ENCODE measurements at places on chromosomes 13 and 19.

- H3K27ac ChIP-seq, result peak overlapping the region; percentile 97
- H3K4me1 ChIP-seq, result peaks cover 52% of the 10 kb centered on the region
- H3K36me3 ChIP-seq, result peaks cover 50% of the 10 kb centered on the region
- H3K4me3 ChIP-seq, result peak overlapping the region; percentile 94
These were observed 1.2 kb downstream of the LSM4 start for GRCh38 chr19:18321734-18322102.

- H3K27ac ChIP-seq, result no peak overlapping the region
- H3K4me3 ChIP-seq, result no peak overlapping the region
- H3K27me3 ChIP-seq, result peaks cover 2% of the 10 kb centered on the region
- DNase-seq, result no peak
- no peaks in the 10 kb centered on the region for H3K36me3 ChIP-seq
- no peaks in the 10 kb centered on the region for H3K4me1 ChIP-seq
These were observed 15.8 kb upstream of the SPRYD7 start for GRCh38 chr13:49951754-49952535.

- H3K4me3 ChIP-seq, result no peak overlapping the region
- no peaks in the 10 kb centered on the region for H3K4me1 ChIP-seq
- no peak overlapping the region for H3K27ac ChIP-seq
- DNase-seq, result no peak
These were observed 54.4 kb downstream of the ERCC5 start for GRCh38 chr13:102900193-102900608.

DNA sequence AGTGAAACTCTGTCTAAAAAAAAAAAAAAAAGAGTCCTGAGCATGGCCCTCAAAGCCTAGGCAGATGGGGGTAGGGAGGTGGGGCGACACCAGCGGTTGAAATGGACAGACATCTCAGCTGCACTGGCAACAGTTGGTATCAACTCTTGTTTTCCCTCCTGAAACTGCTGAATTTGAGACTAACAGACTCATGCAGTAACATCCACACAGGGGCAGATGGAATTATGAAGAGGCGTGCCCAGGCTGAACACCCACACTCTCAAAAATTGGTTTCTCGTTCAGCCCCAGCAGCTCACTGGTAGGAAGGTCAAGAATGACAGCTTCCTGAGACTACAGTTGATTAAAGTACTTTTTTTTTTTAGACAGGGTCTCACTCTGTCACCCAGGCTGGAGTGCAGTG lies 24.1 kb downstream of the PBX4 start:
- peaks cover 59% of the 10 kb centered on the region for H3K36me3 ChIP-seq
- H3K27ac ChIP-seq, result peak overlapping the region; percentile 93
- H3K4me1 ChIP-seq, result peaks cover 64% of the 10 kb centered on the region
- no peak for DNase-seq

- no peaks in the 10 kb centered on the region for H3K27me3 ChIP-seq
- peaks cover 18% of the 10 kb centered on the region for H3K36me3 ChIP-seq
- H3K4me1 ChIP-seq, result peaks cover 34% of the 10 kb centered on the region
- H3K27ac ChIP-seq, result no peak overlapping the region
- no peak for DNase-seq
- H3K4me3 ChIP-seq, result no peak overlapping the region
These were observed 46.8 kb downstream of the KLF12 start for GRCh38 chr13:74087357-74087756.

GRCh38 chr19:48698046-48698445 lies 2.3 kb downstream of the FUT2 start:
- H3K36me3 ChIP-seq, result no peaks in the 10 kb centered on the region
- no peak overlapping the region for H3K4me3 ChIP-seq
- no peaks in the 10 kb centered on the region for H3K4me1 ChIP-seq
- H3K27me3 ChIP-seq, result peaks cover 13% of the 10 kb centered on the region
- H3K27ac ChIP-seq, result no peak overlapping the region

DNA sequence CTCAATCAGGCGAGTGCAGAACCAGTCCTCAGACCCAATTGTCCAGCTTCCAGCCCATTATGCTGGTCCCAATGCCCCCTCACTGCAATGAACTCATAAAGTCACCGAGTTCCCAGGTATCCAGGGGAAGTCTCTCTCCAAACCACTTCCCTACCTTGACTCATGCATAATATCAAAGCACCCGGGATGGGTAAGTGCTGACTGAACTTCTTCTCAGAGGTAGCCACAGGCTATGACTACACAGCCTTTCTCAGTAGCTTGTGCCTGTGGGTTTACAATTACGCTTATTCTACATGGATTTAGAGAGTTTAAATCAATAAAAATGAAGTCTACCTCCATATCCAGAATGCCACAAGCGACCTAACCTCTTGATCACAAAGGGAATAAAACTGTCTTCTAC lies 1.7 kb upstream of the C13orf42 start:
- no peak overlapping the region for H3K27ac ChIP-seq
- no peaks in the 10 kb centered on the region for H3K36me3 ChIP-seq
- no peak for DNase-seq
- no peaks in the 10 kb centered on the region for H3K4me1 ChIP-seq
- H3K27me3 ChIP-seq, result peaks cover 8% of the 10 kb centered on the region

DNA sequence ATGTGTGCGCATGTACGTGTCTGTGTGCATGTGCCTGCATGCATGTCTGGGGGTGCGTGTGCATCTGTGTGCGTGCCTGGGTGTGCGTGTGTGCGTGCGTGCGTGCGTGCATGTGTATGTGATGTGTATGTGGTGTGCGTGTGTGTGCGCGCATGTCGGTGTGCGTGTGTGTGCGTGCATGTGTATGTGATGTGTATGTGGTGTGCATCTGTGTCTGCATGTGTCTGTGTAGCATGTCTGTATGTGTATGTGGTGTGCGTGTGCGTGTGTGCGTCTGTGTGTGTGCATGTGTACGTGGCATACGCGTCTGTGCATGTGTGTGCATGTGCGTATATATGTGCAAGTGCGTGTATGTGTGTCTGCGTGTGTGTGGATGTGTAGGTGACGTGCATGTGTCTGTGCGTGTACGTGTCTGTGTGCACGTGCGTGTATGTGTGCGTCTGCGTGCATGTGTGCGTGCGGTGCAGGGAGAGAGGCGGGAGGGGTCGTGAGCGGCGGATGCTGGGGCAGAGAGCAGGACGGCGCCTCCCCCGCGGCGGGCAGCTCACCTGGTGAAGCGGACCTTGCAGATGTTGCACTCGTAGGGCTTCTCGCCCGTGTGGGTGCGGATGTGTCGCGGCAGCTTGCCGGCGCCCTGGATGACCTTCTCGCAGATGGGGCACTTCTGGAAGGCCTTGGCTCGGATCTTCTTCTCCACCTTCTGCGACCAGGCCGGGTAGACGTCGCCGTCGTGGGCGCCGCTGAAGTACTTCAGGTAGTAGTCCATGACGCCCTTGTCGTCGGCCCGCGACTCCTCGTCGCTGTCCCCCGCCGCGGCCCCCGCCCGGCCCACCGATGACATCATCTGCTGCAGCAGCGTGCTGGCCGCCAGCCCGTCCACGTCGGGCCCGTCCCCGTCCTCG lies 13.0 kb downstream of the ZBTB7A start:
- no peak for DNase-seq
- H3K27me3 ChIP-seq, result no peaks in the 10 kb centered on the region
- no peak overlapping the region for H3K4me3 ChIP-seq

GRCh38 chr19:44723952-44724319 lies 24.6 kb upstream of the BCL3 start:
- H3K36me3 ChIP-seq, result no peaks in the 10 kb centered on the region
- no peak overlapping the region for H3K27ac ChIP-seq
- no peak overlapping the region for H3K4me3 ChIP-seq
- H3K4me1 ChIP-seq, result peaks cover 35% of the 10 kb centered on the region

- peaks cover 11% of the 10 kb centered on the region for H3K27me3 ChIP-seq
- peaks cover 4% of the 10 kb centered on the region for H3K36me3 ChIP-seq
- no peak overlapping the region for H3K4me3 ChIP-seq
- peaks cover 7% of the 10 kb centered on the region for H3K4me1 ChIP-seq
These were observed 8.8 kb downstream of the GTPBP3 start for GRCh38 chr19:17346109-17346671.

- DNase-seq, result no peak
- peaks cover 2% of the 10 kb centered on the region for H3K27me3 ChIP-seq
- no peak overlapping the region for H3K4me3 ChIP-seq
- H3K27ac ChIP-seq, result no peak overlapping the region
- peaks cover 14% of the 10 kb centered on the region for H3K4me1 ChIP-seq
These were observed 23.7 kb upstream of the TNFSF14 start for GRCh38 chr19:6693681-6694080.

GRCh38 chr19:39946532-39946931 lies 12.1 kb upstream of the FCGBP start:
- H3K27me3 ChIP-seq, result no peaks in the 10 kb centered on the region
- no peak overlapping the region for H3K4me3 ChIP-seq
- DNase-seq, result no peak
- peaks cover 13% of the 10 kb centered on the region for H3K36me3 ChIP-seq
- no peak overlapping the region for H3K27ac ChIP-seq

- no peaks in the 10 kb centered on the region for H3K4me1 ChIP-seq
- H3K27me3 ChIP-seq, result no peaks in the 10 kb centered on the region
- H3K27ac ChIP-seq, result no peak overlapping the region
- peaks cover 30% of the 10 kb centered on the region for H3K36me3 ChIP-seq
These were observed 17.0 kb upstream of the ZNF460 start for GRCh38 chr19:57263244-57263741.

- H3K27me3 ChIP-seq, result no peaks in the 10 kb centered on the region
- H3K4me3 ChIP-seq, result peak overlapping the region; percentile 89
- H3K4me1 ChIP-seq, result peaks cover 23% of the 10 kb centered on the region
- no peak for DNase-seq
- H3K36me3 ChIP-seq, result no peaks in the 10 kb centered on the region
These were observed 2.5 kb downstream of the LYPD3 start for GRCh38 chr19:43462785-43463380.

GRCh38 chr13:42569576-42570344 lies 4.2 kb upstream of the TNFSF11 start:
- no peak overlapping the region for H3K4me3 ChIP-seq
- peaks cover 19% of the 10 kb centered on the region for H3K4me1 ChIP-seq
- peaks cover 5% of the 10 kb centered on the region for H3K27me3 ChIP-seq

- no peaks in the 10 kb centered on the region for H3K36me3 ChIP-seq
- H3K4me1 ChIP-seq, result no peaks in the 10 kb centered on the region
- DNase-seq, result no peak
- no peak overlapping the region for H3K4me3 ChIP-seq
- H3K27ac ChIP-seq, result no peak overlapping the region
- H3K27me3 ChIP-seq, result no peaks in the 10 kb centered on the region
These were observed 14.1 kb downstream of the CPT1C start for GRCh38 chr19:49704888-49705642.

DNA sequence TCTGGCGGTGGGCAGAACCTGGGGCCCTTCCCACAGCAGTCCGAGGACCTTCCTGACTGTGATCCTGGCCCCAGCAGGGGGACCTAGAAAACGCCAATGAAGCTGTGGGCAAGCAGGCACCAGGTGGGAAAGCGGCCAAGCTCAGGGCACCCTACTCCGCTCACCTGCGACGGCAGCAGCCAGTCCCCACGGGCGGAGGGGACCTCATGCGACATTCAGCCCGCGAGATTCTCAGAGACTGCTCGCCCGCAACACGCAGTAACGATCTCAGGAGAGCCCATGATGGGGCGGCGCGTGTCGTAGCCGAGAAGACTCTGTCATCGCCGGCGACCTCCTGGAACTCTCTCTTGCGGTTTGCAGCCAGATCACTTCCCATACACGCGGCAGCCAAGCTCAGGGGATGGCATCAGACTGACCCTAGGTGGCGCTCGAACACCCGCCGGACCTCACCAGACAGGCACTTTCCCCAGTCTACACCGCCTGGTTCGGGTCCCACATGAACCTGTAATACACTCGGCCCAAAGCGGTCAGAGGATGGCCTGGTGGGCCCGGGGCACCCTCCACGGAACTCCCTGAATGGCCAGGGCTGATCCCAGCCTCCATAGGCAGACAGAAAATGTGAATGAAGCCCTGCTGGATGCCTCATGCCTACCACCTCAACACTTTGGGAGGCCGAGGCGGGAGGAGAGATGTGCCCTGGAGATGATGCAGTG lies 26.5 kb downstream of the MAN2B1 start:
- DNase-seq, result peak; percentile 79
- H3K4me1 ChIP-seq, result peaks cover 8% of the 10 kb centered on the region
- peak overlapping the region; percentile 78 for H3K27ac ChIP-seq

DNA sequence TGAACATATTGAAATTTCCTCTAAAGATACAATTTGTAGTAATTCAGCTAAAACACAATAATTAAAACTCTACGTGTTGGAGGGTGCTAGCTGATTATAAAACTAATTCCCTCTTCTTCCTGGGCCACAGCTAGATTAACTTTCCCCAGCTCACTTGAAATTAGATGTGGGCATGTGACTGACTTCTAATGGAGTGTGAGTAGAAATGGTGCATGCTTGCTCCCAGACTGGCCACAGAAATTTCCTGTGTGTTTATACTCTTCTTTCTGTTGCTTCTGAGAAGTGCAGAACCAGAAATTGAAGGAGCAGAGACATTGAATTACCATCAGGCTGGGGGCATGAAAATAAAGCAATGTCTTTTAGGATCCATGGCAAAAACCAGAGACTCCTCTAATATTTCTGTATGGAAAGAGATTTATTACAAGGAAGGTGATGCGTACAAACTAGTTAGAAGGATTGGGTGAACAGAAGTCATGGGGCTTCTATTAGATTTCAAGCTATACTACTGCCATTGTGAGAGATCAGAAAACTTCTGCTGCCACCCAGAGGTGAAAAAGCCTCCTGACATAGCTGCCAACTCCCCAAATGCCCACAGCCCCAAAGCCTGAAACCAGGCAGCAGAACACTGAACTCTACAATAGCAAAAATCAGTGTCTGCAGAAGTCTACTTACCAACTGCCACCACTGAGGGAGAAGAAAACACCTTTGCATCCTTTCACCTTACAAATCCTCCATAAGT lies 379.2 kb upstream of the MIR17HG start:
- no peaks in the 10 kb centered on the region for H3K27me3 ChIP-seq
- no peak overlapping the region for H3K4me3 ChIP-seq
- H3K4me1 ChIP-seq, result no peaks in the 10 kb centered on the region
- no peak for DNase-seq
- no peaks in the 10 kb centered on the region for H3K36me3 ChIP-seq

GRCh38 chr19:31627620-31628365 lies 278.6 kb upstream of the TSHZ3 start:
- H3K27me3 ChIP-seq, result no peaks in the 10 kb centered on the region
- H3K36me3 ChIP-seq, result no peaks in the 10 kb centered on the region
- DNase-seq, result no peak
- H3K27ac ChIP-seq, result no peak overlapping the region
- H3K4me3 ChIP-seq, result no peak overlapping the region

- H3K27ac ChIP-seq, result no peak overlapping the region
- no peaks in the 10 kb centered on the region for H3K27me3 ChIP-seq
- no peaks in the 10 kb centered on the region for H3K4me1 ChIP-seq
- no peak overlapping the region for H3K4me3 ChIP-seq
- peaks cover 7% of the 10 kb centered on the region for H3K36me3 ChIP-seq
- DNase-seq, result no peak
These were observed 39.2 kb downstream of the FLT1 start for GRCh38 chr13:28455580-28456194.
